Uterine smooth muscle cell (primary cell): ENCODE measurements at places on chromosomes 2 and 18. TPM values are rescaled to one million over a fixed set of nuclear protein-coding genes. Genes with fewer than 3 reads are reported as not detected.

The LRATD1 gene
- total RNA-seq: 2.0 and 3.5 TPM in 2 replicates

The ADAM23 gene
- total RNA-seq: 9.9 and 10.5 TPM in 2 replicates

The CHRNA1 gene
- total RNA-seq: not detected in 2 replicates

The HOXD12 gene
- 0.33 and 0.37 TPM in 2 replicates for total RNA-seq

The TEKT4 gene
- not detected in 2 replicates for total RNA-seq

The HOXD8 gene
- total RNA-seq: 2.4 and 4.4 TPM in 2 replicates

The CERKL gene
- under 0.01 and 0.11 TPM in 2 replicates for total RNA-seq

The TFPI gene
- 66.9 and 121 TPM in 2 replicates for total RNA-seq

The ANKRD36C gene
- total RNA-seq: 64.6 and 74.1 TPM in 2 replicates

The RBKS gene
- total RNA-seq: 0.75 and 1.4 TPM in 2 replicates

The PLGLB2 gene
- 0.33 and 2.1 TPM in 2 replicates for total RNA-seq

The SERPINB4 gene
- total RNA-seq: not detected in 2 replicates

The MC2R gene
- total RNA-seq: not detected in 2 replicates

The ACMSD gene
- not detected in 2 replicates for total RNA-seq

The PSMG2 gene
- 51.0 and 72.8 TPM in 2 replicates for total RNA-seq

The ABCG8 gene
- total RNA-seq: not detected in 2 replicates

The MEP1B gene
- total RNA-seq: not detected in 2 replicates

The G6PC2 gene
- total RNA-seq: not detected in 2 replicates

The POTEJ gene
- total RNA-seq: not detected in 2 replicates

The UGT1A4 gene
- total RNA-seq: not detected in 2 replicates

The KIF5C gene
- total RNA-seq: 0.66 and 0.87 TPM in 2 replicates

The IL36G gene
- total RNA-seq: not detected in 2 replicates

The ANKRD53 gene
- 0.22 and 0.50 TPM in 2 replicates for total RNA-seq

The TGFA gene
- not detected in 2 replicates for total RNA-seq

The IL36B gene
- not detected in 2 replicates for total RNA-seq

The SH3BP4 gene
- total RNA-seq: 30.5 and 43.1 TPM in 2 replicates

The ZNF236 gene
- 10.5 and 11.8 TPM in 2 replicates for total RNA-seq

The KIAA2012 gene
- total RNA-seq: not detected in 2 replicates

The WDR33 gene
- total RNA-seq: 24.9 and 34.0 TPM in 2 replicates

The PTPRN gene
- total RNA-seq: 9.0 and 58.1 TPM in 2 replicates

The PFN4 gene
- total RNA-seq: 0.33 and 0.62 TPM in 2 replicates

The LHCGR gene
- total RNA-seq: not detected in 2 replicates

The DAPL1 gene
- total RNA-seq: not detected in 2 replicates

The REG3A gene
- total RNA-seq: not detected in 2 replicates

The SULT1C3 gene
- not detected in 2 replicates for total RNA-seq

The C2orf66 gene
- total RNA-seq: under 0.01 and 0.12 TPM in 2 replicates

The ANTXR1 gene
- 25.6 and 79.0 TPM in 2 replicates for total RNA-seq

The RAB27B gene
- total RNA-seq: 18.3 and 22.2 TPM in 2 replicates

The DUSP19 gene
- total RNA-seq: 3.3 and 3.7 TPM in 2 replicates

The KCNG3 gene
- under 0.01 TPM in 2 replicates for total RNA-seq

The KRTCAP3 gene
- total RNA-seq: not detected in 2 replicates

The FSIP2 gene
- 0.12 and 0.22 TPM in 2 replicates for total RNA-seq

The DYNAP gene
- total RNA-seq: not detected in 2 replicates

The SNTG2 gene
- 0.11 TPM in 1 of 2 replicates, not detected in the other for total RNA-seq

The CAPN13 gene
- total RNA-seq: not detected in 2 replicates

The CXCR4 gene
- 0.11 and 0.25 TPM in 2 replicates for total RNA-seq

The LMAN2L gene
- 24.0 and 33.0 TPM in 2 replicates for total RNA-seq

The RGPD5 gene
- total RNA-seq: 28.6 and 50.4 TPM in 2 replicates

The STON1 gene
- 8.2 and 20.9 TPM in 2 replicates for total RNA-seq

The FKBP7 gene
- total RNA-seq: 21.8 and 53.5 TPM in 2 replicates

The NAT8 gene
- total RNA-seq: not detected in 2 replicates
